ENCODE measurements at places on chromosomes 12 and 14. TPM values are rescaled to one million over a fixed set of nuclear protein-coding genes. Genes with fewer than 3 reads are reported as not detected.

The REM2 gene
- total RNA-seq: 0.13 TPM

The TAPBPL gene
- total RNA-seq: 15.8 TPM

The OLR1 gene
- total RNA-seq: 0.50 TPM

DNA sequence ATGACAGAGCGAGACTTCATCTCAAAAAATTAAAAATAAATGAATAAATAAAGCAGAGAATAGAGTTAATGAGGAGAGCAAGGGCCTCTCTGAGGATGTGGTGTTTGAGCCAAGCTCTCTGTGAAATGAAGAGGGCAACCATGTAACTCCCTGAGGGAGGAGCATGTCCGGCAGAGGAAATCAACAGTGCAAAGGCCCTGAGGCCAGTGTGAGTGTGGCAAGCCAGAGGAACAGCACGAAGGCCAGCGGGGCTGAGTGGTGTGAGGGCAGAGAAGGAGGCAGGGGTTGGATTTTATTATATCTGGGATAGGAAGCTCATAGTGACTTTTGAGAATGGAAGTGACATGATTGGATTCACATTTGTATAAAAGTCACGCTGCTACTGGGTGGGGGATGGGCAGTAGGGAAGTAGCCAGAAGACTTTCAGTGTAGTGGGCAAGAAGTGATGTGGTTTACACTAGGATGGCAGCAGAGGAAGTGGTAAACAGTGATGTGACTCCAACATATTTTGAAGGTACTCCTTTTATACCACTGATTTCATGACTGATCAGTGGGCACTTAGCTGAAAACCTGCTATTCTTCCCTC lies 10.3 kb upstream of the LRP1-AS start:
- DNase-seq: no peak
